ENCODE measurements at places on chromosomes 5 and 9. TPM values are rescaled to one million over a fixed set of nuclear protein-coding genes. Genes with fewer than 3 reads are reported as not detected.

The LTC4S gene
- total RNA-seq = 1.3 TPM

DNA sequence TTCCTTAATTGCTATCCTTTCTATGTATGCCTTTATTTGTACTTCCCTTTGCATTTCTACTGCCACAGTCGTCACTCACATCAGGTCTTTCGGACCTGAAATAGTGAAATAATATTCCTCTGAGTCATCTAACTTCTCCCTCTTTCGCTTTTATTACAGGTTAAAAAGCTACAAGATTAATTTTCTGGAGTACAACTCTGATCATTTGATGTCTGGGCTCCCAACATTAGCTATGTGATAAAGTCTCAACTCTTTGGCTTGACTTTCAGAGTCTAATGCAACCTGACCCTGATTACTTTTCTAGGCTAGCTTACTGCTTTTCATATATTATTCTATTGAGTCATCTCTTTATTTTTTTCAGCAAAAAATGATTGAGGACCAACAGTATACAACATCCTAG lies 638.8 kb upstream of the WWC1 start:
- H3K36me3 ChIP-seq = no peaks in the 10 kb centered on the region
- no peaks in the 10 kb centered on the region for H3K4me1 ChIP-seq
- no peaks in the 10 kb centered on the region for H3K27me3 ChIP-seq
- no peak for DNase-seq
- H3K4me3 ChIP-seq = no peak overlapping the region
- H3K27ac ChIP-seq = no peak overlapping the region

DNA sequence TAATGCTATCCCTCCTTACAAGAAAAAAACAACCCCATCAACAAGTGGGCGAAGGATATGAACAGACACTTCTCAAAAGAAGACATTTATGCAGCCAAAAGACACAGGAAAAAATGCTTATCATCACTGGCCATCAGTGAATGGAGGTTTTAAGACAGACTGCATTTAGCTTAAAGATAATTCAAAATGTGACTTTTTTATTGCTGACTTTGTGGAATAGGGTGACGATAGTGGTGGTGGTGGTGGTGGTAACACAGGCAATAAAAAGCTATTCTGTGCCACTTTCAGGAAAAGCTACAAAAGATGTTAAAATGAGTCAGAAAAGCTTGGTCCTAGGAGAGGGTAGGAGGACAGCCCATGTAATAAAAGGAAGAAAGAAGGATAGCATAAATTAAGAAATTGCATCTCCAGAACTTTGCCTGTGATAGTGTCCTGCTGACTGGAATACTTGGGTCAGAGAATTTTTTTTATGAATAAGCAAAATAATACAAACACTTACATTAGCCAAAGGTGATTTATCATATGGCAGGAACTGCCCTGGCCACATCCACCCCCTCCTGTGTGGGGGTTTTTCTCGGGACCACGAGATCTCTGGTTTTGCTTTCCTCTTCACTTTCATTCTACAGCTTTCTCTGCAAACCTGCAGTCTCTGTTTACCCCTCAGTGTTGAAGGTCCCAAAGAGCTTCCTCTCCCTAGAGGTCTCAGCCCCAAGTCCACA lies 186.7 kb downstream of the DRD1 start:
- no peak overlapping the region for H3K27ac ChIP-seq
- peaks cover 2% of the 10 kb centered on the region for H3K4me1 ChIP-seq
- H3K4me3 ChIP-seq = no peak overlapping the region

GRCh38 chr9:97771641-97772040 lies 74.5 kb upstream of the XPA start:
- H3K36me3 ChIP-seq = no peaks in the 10 kb centered on the region
- peaks cover 14% of the 10 kb centered on the region for H3K27me3 ChIP-seq
- no peak for DNase-seq

GRCh38 chr5:159469496-159470372 lies 139.4 kb upstream of the IL12B start:
- H3K36me3 ChIP-seq = no peaks in the 10 kb centered on the region
- DNase-seq = peak; percentile 38
- H3K27ac ChIP-seq = no peak overlapping the region
- no peak overlapping the region for H3K4me3 ChIP-seq

DNA sequence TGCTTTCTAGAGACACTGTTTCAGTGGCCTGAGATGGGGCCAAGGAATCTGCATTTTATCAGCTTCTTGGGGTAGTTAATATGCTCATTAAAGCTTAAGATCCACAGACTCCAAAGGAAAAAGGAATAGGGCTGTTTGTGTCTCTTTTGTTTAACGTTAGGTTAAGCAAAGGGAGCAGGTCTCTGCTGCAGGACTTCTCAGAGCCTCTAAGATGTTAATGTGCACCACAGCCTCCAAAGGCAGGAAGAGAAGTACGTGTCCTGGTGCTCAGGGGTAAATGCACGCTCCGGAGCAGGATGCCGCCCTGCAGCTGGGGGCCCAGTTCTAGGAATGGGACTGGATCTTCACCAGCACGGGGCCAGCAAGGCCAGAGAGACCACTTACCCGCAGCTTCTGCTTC lies 19.6 kb downstream of the SPARC start:
- peaks cover 9% of the 10 kb centered on the region for H3K4me1 ChIP-seq
- no peak overlapping the region for H3K27ac ChIP-seq
- H3K27me3 ChIP-seq = no peaks in the 10 kb centered on the region
- H3K4me3 ChIP-seq = no peak overlapping the region

GRCh38 chr9:123316053-123316718 lies 39.8 kb upstream of the CRB2 start:
- no peak overlapping the region for H3K4me3 ChIP-seq
- H3K36me3 ChIP-seq = no peaks in the 10 kb centered on the region
- H3K4me1 ChIP-seq = peaks cover 7% of the 10 kb centered on the region
- no peaks in the 10 kb centered on the region for H3K27me3 ChIP-seq
- no peak overlapping the region for H3K27ac ChIP-seq
- DNase-seq = no peak
